ENCODE measurements at places on chromosomes 1 and 21.

DNA sequence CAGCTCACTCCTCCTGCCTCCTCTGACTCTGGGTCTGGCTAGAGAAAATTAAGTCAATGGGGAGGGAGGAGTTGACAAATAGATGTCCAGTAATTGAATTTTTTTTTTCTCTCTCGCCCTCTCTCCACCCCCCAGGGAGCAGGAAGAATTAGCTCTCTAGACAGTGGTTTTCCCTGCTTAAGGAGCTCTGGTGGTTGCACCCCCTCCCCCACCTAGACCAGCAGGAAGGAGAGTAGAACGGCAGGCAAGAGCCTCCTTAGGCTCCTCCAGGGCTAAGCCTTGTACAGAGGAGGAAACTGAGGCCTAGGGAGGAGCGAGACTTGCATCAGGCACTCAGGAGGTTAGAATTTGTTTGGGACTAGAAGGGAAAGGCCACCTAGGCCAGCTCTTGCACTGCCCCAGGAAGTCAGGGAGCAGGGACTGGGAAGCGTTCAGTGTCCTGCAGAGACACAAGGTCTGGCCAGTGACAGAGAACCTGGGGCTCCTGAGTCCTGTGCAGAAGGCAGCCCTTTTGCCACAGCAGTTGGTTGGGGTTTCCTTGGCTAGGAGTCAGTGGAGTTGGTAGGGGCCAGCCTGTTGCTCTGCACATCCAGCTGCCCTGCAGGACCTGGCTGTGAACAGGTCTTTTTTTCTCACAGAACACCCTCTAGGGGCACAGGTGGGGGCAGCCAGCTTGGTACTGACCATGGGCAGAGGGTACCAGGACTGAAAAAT is 49.5 kb upstream of the ACOT11 start:
- DNase-seq, result no peak

- DNase-seq, result no peak
Observed at GRCh38 chr1:243433737-243434370, 178.0 kb downstream of the SDCCAG8 start.

DNA sequence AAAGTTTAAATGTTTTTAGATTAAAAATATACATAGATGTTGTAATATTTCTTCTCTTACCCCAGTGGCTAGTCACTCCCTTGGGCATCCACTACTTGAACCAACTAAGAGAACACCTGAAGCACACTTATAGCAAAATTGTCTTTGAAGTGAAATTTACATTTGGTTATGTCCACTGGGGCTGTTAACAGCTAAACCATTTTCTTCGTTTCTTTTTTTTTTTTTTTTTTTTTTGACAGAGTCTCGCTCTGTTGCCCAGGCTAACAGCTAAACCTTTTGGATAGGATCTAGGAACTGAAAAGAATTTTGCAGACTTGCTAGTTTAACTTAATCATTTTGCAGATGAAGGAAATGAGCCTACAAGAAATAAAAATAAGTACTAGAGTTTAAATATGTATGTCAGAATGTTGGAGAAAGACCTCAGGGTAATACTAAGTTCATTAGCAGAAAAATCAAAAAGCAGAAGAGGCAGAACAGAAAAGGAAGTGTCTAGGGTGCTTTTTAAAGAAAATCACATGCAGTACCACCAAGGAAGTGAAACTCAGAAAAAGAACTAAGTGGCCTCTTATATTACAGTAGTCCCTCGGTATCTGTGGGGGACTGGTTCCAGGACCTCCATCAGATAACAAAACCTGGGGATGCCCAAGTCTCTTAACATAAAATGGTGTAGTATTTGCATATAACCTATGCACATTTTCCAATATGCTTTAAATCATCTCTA is 11.8 kb downstream of the DRAM2 start:
- DNase-seq, result no peak

DNA sequence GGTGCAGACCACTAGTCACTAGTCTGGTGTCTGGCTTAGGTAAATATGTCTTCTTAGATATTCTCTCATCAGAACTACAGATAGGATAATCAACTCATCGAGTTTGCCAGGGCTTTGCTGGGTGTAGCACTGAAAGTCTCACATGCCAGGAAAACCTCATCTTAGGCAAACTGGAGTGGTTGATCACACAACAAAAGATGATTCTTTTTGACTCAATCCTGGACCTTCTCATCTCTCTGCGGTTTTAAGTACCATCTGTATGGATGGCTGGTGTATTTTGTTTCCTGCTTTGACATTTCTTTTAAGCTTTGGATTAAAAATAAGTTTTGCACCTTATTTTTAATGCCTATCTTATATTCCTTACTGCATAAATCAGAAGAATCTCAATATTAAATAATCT is 11.3 kb downstream of the GBP2 start:
- DNase-seq, result no peak

DNA sequence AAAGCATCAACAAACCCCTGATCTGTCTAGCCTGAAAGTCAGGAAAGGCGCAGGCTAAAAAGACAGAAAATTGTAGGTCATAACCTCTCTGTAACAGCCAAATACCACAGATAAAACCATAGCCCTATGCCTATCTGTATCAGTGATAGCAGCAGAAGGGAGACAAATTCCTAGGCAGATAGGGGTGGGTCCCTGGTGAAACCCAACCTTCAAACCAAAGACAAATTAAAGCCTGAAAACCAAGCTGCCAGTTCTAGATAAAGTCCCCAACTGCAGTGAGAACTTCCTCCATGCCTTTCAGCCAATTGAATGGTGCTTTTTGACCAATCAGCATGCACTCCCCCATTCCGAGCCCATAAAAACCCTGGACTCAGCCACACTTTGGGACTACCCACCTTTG is 115.3 kb downstream of the NTPCR start:
- no peak for DNase-seq

DNA sequence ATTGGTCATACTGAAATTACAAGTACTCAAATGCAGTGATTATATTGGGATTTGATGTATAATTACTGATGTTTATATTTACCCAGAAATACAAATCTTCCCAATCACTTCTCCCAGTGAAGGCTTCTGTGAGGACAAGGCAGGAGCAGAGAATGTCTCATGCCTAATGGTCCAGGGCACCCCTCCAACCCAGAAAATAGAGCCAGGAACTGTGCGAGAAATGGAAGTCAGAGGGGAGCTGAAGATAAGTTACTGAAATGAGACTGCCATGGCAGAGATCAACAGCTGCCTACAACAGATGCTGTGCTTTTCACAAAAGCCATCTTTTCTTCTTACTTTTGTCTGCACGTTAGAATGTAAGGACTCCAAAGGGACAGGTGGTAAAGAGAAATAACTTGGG is 171.2 kb downstream of the TTLL7 start:
- no peak for DNase-seq

GRCh38 chr1:111719674-111720132 is 19.5 kb downstream of the INKA2 start:
- no peak for DNase-seq

- DNase-seq, result no peak
Observed at GRCh38 chr1:224558904-224559303, 57.2 kb upstream of the CNIH3 start.

GRCh38 chr1:4110888-4111287 is 210.8 kb upstream of the C1orf174 start:
- DNase-seq, result no peak

GRCh38 chr1:111441573-111442192 is 7.4 kb downstream of the WDR77 start:
- DNase-seq, result no peak

- no peak for DNase-seq
Observed at GRCh38 chr1:172466795-172467407, 23.0 kb upstream of the PIGC start.

GRCh38 chr1:228852511-228853088 is 117.3 kb downstream of the RHOU start:
- no peak for DNase-seq

All from stromal cell of bone marrow (primary cell).